ENCODE measurements at places on chromosomes 16 and 17.

- no peak for DNase-seq
Measured at GRCh38 chr17:56309897-56310296, 156.6 kb downstream of the ANKFN1 start.

DNA sequence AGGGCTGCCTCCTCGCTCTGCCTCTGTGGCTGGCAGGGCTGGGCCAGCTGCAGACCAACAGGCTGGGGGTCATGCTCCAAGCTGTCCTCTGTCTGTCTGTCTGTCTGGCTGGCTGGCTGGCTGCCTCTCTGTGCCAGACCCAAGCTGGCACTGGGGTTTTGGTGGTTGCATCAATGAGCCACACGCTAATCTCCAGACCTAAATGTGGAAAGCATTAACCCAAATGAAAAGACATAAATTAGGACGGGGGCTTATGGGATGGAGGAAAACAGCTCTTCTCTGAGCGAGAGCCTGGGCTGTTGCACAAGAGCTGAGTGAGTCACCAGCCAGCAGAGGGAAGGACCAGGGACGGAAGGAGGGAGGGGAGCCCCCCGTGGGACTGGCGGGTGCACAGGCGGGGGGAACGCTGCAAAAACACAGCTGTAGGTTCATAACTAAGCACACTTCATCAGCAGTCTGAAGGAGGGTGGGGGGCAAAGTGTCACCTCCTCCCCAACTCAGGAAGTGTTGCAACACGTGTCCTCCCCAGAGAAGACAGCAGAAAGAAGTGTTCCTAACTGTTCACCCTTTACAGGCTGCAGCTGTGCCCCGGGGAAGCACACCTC is 83.4 kb downstream of the GAS7 start:
- DNase-seq = peak; percentile 64

GRCh38 chr16:67296420-67296819 is 17.1 kb downstream of the PLEKHG4 start:
- DNase-seq = no peak

GRCh38 chr17:82153745-82154375 is 55.8 kb upstream of the FASN start:
- DNase-seq = peak; percentile 63

- no peak for DNase-seq
Measured at GRCh38 chr17:74565126-74565525, 2.2 kb downstream of the CD300H start.

DNA sequence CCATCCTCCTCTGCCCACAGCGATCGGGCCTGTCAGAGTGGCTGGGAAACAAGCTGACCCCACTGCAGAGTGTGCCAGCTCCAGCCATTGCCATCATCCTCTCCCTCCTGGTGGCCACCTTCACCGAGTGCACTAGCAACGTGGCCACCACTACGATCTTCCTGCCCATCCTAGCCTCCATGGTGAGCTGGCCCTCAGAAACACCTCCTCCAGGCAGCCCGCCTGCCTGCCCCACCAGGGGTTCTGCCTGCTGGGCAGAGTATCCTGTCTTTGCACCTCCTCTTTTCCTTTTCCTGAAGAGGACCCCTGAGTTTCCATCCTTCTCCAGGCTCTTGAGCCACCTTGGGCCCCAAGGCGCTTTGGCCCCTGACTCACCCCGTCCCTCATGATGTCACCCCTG is 10.5 kb upstream of the FOXN1 start:
- no peak for DNase-seq

DNA sequence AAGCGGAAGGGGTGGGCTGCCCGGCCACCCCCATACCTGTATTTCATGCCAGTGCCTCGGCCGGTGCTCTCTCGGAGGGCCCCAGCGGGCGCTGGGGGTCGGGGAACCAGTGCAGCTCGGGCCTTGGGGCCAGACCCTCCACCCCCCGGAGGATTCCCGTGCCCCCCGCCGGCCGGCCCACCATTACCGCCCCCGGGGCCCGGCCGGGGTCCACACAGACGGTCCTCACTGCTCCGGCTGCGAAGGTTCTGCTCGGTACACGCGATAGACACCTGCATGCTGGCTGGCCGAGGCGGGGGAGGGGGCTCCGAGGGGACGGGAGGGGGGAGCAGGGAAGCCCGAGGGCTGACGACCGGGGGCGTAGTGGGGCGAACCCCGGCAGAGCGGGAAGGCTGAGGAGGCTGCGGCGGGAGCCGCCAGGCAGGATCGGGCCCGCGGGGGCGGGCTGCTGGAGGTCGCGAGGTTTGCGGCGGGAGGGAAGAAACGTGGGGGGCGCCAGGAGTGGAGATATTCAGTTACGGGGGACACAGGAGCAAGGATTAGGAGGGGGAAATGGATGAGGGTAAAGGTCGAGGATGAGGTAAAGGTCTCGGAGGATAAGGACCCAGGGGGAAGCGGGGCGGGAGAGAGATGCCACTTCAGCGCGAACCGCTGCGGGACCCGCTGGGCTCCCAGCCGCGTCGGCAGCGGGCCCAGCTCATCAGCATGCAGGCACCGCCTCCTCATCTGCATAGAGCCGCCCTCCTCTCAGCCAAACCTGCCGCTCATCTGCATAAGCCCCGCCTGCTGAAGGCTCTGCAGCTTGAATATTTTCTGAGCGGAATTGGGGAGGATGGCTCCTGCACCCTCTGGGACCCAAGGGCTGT is at the start of gene KCNAB3:
Gene KCNAB3 (minus strand): TSS at position 699 of the 866 bp plus-strand sequence. CDS start 421 bp downstream, at position 278.
- DNase-seq = no peak

DNA sequence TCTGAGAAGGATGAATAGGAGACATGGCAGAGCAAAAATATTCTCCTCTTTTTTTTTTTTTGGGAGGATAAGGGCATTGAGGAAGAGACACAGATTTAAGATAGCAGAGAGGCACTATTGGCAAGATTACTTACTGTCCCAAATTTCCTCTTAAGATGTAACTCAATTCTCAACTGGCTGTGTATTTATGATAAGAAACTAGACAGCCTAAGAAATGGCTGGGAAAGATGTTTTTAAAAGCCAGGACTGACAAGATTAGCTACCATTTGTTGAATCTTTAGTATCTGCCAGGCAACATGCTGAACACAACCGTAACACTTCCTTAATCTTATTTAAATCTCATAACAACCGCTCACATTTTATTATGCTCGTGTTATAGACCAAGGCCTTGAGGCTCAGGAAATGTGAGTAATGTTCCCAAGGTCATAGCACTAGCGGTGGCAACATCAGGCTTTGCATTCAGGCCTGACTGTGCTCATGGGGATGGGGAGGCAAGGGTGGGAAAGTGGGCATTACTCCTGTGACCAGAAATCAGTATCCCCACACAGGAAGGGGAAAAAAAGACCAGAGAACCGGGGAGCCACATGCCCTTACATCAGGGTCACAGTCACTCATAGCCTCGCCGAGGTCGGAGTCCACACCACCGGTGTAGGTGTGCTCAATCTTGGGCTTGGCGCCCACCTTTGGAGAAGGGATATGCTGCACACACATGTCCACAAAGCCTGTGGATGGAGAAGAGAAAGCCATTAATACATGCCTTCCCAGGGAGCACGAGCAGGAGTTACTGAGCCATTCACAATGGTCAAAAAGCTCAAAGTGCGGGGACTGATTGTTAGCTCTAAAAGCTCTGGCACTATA is 15.6 kb downstream of the HIGD1B start:
- no peak for DNase-seq

- DNase-seq = no peak
Measured at GRCh38 chr17:5545051-5545987, 39.0 kb downstream of the NLRP1 start.

GRCh38 chr17:72397687-72398086 is 276.9 kb downstream of the SOX9 start:
- no peak for DNase-seq

DNA sequence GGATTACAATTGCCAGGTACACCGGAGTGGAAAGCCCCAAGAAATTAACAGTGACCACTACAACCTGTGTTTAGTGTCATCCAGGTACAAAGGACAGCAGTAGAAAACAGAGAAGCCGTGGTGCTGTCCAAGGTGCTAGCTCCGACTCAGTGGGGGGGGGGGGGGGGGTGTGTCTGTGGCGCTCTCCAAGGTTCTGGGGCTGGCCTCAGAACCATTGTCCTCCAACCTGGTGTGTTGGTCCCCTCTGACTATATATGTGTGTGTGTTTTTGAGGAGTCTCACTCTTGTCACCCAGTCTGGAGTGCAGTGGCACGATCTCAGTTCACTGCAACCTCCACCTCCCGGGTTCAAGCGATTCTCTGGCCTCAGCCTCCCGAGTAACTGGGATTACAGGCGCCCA is 5.8 kb upstream of the ZNF23 start:
- no peak for DNase-seq

GRCh38 chr16:12833926-12834325 is 30.2 kb upstream of the CPPED1 start:
- no peak for DNase-seq

DNA sequence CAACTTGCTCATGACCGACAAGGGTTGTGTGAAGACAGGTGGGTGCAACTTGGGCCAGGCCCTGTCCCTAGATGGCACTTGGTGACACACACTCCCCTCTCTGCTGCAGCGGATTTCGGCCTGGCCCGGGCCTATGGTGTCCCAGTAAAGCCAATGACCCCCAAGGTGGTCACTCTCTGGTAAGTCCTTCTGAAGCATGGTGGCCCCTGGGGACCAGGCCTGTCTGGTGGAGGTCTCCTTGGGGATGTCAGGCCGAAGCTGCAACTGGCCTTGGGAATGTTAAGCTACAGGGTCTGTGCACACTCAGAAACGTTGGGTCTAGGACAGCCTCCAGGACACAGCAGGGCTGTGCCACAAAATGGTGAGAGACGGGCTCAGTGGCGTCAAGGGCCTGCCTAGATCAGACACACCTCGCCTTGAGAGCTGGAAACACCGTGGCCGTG is 6.8 kb downstream of the CDK10 start:
- DNase-seq = no peak

DNA sequence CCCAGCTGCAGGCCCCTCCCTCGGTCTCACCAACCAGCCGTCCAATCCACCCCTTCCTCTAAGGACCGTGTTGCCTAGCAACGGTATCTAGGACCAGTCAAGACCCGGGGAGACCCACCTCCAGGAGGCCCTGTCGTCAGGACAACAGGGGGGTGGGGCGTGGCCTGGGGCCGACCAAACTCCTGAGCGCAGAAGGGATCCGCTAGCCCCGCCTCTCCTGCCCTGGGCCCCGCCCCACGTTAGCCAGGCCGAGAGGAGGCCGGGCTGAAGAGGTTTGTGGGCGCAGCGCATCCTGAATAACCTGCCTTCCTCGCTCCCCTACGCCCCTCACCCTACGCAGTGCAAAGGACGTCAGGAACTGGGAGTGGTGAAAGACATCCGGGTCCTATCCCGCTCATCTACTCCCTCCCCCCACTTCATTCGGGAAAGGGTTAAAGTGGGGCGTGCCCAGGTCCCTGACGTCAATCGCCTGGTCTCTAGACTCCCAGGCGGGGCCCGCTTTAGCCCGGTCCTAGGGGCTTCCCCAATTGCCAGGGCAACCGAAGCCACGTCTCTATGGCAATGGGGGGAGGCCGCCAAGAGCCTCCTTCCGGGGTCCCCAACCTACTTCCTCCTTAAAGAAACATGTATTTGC is 14.7 kb downstream of the DLG4 start:
- peak; percentile 85 for DNase-seq

- no peak for DNase-seq
Measured at GRCh38 chr16:57029161-57030160, 40.1 kb downstream of the NLRC5 start.

- no peak for DNase-seq
Measured at GRCh38 chr17:77451894-77452852, 311.4 kb downstream of the SEC14L1 start.

DNA sequence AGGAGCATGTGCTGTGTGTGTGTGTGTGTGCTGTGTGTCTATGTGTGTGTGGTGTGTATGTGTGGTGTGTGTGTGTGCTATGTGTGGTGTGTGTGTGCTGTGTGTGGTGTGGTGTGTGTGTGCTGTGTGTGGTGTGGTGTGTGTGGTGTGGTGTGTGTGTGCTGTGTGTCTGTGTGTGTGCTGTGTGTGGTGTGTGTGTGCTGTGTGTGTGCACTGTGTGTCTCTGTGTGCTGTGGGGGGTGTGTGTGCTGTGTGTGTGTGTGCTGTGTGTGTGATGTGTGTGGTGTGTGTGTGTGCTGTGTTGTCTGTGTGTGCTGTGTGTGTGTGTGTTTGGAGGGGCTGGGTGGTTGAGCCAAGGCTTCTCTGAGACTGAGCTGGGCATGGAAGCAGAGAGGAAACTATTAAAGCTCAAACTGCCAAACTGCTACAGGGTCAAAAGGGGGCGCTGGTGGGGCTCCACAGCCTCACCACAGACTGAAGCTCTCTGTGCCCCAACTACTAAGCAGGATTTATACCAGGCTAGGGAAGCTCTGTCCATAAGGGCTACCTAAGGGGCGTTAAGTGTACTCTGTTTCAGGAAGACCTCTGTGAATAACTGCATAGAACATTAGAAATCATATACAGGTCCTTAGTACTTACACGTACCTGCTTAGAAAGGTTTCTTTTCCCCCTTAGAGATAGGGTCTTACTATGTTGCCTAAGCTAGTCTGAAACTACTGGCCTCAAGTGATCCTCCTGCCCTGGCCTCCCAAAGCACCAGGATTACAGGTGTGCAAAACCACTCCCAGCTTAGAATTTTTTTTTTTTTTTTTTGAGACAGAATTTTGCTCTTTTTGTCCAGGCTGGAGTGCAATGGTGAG is 27.8 kb upstream of the GHDC start:
- peak; percentile 20 for DNase-seq

DNA sequence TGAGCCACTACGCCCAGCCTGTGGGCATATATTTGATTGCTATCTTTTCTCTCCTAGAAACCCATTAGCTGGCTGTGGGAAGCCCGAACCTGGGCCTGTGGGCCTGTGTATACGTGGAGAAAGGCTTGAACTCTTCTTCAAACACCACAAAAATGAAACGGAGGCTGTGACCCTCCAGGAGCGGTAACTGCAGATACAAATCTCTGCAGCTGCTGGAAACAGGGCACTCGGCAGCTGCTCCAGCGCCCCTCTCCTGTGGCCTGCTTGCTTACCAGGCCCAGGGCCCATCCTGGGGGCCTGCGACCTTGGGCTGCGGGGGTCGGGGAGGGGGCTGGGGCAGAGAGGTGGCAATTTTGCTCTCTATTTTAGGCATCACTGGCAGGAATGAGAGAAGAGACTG is 28.0 kb upstream of the MTSS2 start:
- DNase-seq = no peak

DNA sequence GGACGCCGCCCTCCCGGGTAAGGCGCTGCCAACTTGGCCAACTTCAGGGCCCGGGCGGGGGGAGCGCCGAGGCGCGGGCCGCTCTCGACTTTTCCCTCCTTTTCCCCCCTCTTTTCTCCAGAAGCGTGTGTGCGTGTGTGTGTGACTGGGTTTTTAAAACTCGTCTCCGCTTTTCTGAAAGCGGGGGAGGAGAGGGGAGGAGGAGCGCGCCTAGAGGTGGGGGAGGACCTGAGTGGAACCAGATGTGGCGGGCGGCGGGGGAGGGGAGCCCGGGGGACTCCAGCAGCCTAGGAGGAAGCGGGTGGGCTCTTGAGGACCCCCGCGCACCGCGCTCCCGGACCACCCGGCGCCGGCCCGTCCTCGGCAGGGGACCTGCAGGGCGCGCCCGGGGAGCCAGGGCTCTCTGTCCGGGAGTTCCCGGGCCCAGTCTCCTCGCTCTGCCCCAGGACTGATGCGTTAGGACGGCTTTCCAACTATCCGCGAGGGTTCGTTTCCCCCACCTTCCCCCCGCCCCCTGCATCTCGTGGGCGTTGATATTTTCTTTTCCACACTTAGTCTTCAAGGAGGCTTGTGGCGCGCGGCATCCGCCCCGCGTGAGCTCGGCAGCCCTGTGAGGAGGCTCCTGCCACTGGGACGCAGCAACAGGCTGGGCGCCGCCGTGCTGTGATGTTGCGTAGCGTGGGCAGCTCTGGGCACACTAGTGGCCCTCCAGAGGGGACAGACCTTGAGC is 599 bp downstream of the MRC2 start:
- peak; percentile 43 for DNase-seq

Data from activated CD8-positive, alpha-beta memory T cell treated with anti-CD3 and anti-CD28 coated beads for 4 hours (primary cell).